Mesothelial cell of epicardium (in vitro differentiated cells): ENCODE measurements at places on chromosomes 6 and 20.
A peak's percentile ranks its signal among the peaks of the same experiment; 100 is the strongest.

DNA sequence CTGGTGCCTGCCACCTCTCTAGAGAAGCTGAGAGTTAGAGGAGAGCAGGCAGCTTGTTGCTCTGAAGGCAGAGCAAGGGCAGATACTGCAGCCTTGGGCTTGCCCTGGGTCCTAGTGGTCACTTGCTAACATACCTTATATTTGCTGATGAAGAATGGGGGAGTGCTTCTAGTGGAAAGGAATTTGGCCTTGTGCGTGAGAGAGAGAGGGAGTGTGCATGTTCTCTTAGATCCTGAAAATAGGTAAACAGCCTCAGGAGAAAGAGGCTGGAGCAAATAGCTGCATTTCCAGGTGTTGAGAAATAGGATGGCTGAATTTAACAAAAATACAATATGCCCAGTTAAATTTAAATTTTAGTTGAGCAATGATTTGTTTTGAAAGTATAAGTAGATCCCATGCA lies 724.5 kb upstream of the FLRT3 start:
- no peaks in the 10 kb centered on the region for H3K36me3 ChIP-seq
- H3K27me3 ChIP-seq: no peaks in the 10 kb centered on the region
- no peak overlapping the region for H3K4me3 ChIP-seq
- peak overlapping the region; percentile 45 for H3K27ac ChIP-seq

DNA sequence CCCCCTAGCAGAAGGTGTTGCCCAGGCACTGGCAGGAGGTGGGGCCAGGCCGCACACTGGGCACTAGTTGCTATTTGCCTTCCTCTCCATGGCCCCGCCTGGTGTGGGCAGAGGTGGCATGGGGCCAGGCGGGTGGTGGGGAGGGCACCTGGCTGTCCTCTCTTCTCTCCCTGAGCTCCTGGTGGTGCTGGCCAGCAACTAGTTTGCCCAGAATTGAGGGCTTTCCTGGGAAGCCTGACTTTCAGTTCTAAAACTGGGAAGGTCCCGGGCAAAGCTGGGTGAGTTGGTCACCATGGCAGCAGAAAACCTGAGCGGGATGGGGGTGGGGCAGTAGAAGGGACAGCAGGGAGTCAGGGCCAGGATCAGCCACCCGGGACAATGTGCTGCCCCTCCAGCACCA lies 48.2 kb downstream of the RBM38 start:
- H3K4me1 ChIP-seq: peaks cover 17% of the 10 kb centered on the region
- no peak overlapping the region for H3K4me3 ChIP-seq
- H3K27ac ChIP-seq: no peak overlapping the region

GRCh38 chr6:139161169-139161568 lies 26.3 kb downstream of the HECA start:
- H3K36me3 ChIP-seq: peaks cover 8% of the 10 kb centered on the region
- H3K4me1 ChIP-seq: peaks cover 16% of the 10 kb centered on the region
- H3K4me3 ChIP-seq: no peak overlapping the region
- DNase-seq: no peak
- no peak overlapping the region for H3K27ac ChIP-seq

- peaks cover 31% of the 10 kb centered on the region for H3K27me3 ChIP-seq
- H3K27ac ChIP-seq: peak overlapping the region; percentile 47
- H3K36me3 ChIP-seq: no peaks in the 10 kb centered on the region
- peak; percentile 33 for DNase-seq
Measured at GRCh38 chr20:58141971-58142842, 86.2 kb downstream of the ANKRD60 start.

GRCh38 chr6:71490876-71491275 lies 202.3 kb downstream of the OGFRL1 start:
- DNase-seq: no peak
- no peaks in the 10 kb centered on the region for H3K36me3 ChIP-seq
- H3K27me3 ChIP-seq: no peaks in the 10 kb centered on the region
- peak overlapping the region; percentile 50 for H3K27ac ChIP-seq

GRCh38 chr6:94670017-94670416 lies 907.3 kb upstream of the MANEA start:
- H3K4me1 ChIP-seq: no peaks in the 10 kb centered on the region
- H3K4me3 ChIP-seq: no peak overlapping the region
- no peaks in the 10 kb centered on the region for H3K27me3 ChIP-seq
- no peak overlapping the region for H3K27ac ChIP-seq
- no peak for DNase-seq

DNA sequence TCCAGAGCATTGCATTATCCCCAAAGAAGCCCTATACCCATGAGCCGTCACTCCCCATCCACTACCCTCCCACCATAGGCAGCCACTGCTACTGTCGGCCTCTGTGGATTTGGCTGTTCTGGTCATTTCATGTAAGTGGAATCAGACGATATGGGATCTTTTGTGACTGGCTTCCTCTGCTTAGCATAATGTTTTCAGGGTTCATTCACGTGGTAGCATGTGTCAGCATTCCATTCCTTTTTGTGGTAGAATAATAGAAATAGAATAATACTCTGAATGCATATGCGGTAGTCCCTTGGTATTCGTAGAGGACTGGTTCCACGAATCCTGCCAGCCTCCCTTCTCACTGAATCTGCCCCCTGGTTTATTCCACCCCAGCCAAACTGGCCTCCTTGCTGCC lies 402.6 kb upstream of the SULF2 start:
- no peaks in the 10 kb centered on the region for H3K36me3 ChIP-seq
- DNase-seq: no peak
- H3K27ac ChIP-seq: no peak overlapping the region
- peaks cover 24% of the 10 kb centered on the region for H3K4me1 ChIP-seq
- peaks cover 2% of the 10 kb centered on the region for H3K27me3 ChIP-seq
- no peak overlapping the region for H3K4me3 ChIP-seq

GRCh38 chr6:78947962-78948361 lies 80.6 kb downstream of the IRAK1BP1 start:
- no peaks in the 10 kb centered on the region for H3K27me3 ChIP-seq
- no peak for DNase-seq
- H3K4me1 ChIP-seq: peaks cover 2% of the 10 kb centered on the region
- H3K27ac ChIP-seq: no peak overlapping the region

DNA sequence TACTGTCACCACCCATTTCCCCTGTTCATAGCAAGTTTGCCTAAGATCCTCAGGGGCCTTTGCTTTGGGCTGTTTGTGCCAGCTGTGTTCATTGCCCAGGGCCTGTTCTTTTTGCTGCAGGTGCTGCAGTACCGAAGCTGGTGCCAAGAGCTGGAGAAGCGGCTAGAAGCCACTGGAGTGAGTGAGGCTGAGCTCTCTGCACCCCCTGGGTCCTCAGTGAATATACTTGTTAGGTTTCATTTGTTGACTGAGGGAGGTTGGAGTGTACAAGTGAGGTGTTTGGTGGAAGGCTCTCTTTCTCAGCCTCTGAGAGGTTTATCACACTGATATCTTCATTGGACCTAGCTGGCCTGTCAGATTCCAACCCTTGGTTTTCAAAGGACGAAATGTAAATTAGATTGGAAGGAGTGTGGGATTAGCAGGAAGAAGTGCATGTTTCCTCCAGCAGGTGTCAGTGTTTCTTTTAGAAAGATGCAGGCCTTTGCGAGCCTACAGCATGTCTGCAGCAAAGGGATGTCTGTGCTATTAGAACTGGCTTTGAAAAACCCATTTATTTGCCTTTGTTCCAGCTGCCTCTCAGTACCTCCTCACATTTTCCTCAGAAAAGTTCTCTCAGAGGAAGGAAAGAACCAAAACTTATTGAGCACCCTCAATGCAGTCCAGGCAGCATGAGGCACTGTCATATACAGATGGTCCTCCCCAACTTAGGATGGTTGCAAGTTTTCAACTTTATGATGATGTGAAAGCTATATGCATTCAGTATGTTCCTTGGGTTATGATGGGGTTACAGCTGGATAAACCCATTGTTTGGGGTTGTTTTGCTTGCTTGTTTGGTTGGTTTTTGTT lies 8.3 kb downstream of the CEP250 start:
- DNase-seq: no peak
- no peak overlapping the region for H3K27ac ChIP-seq
- peaks cover 19% of the 10 kb centered on the region for H3K36me3 ChIP-seq
- H3K27me3 ChIP-seq: no peaks in the 10 kb centered on the region
- peaks cover 12% of the 10 kb centered on the region for H3K4me1 ChIP-seq

DNA sequence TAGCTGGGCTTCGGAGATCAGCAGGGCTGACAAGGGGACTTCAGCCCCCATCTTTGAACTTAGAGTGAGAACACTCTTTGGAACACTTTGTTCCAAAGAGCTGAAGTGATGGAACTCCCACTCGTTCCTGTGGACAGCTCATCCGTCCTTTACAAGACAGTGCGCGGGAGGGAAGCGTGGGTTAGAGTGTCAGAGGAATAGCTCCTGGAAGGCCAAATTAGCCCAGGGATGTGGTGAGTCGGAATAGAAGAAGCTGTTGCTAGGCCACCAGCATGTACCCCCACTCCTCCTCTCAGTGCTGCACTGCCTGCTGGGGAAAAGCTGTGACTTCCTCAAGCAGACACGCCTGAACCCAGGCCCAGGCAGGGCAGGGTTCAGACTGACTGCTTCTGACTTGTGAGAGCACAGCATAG lies 1.7 kb downstream of the SDCBP2 start:
- no peak overlapping the region for H3K4me3 ChIP-seq
- H3K36me3 ChIP-seq: no peaks in the 10 kb centered on the region
- H3K4me1 ChIP-seq: peaks cover 12% of the 10 kb centered on the region
- DNase-seq: no peak
- peaks cover under 1% of the 10 kb centered on the region for H3K27me3 ChIP-seq

DNA sequence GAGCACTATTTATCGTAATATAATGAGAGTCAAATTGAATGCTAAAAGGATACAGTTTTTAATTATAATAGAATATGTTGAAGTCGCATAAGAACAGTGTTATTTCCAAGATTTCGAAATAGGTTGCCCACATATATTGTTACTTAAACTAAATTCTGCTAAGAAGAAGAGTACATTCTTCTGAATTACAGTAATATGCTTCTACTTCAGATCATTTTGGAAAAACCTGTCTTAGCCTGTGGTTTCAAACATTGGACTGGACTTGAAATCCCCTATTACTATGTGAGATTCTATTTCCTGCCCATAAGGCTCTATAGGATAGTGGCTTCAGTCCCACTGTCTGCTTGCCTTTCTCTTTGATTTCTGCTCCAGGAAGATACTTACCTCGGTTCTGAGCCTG lies 137.2 kb downstream of the B3GAT2 start:
- no peak overlapping the region for H3K4me3 ChIP-seq
- peaks cover 5% of the 10 kb centered on the region for H3K36me3 ChIP-seq
- no peak overlapping the region for H3K27ac ChIP-seq
- no peak for DNase-seq

DNA sequence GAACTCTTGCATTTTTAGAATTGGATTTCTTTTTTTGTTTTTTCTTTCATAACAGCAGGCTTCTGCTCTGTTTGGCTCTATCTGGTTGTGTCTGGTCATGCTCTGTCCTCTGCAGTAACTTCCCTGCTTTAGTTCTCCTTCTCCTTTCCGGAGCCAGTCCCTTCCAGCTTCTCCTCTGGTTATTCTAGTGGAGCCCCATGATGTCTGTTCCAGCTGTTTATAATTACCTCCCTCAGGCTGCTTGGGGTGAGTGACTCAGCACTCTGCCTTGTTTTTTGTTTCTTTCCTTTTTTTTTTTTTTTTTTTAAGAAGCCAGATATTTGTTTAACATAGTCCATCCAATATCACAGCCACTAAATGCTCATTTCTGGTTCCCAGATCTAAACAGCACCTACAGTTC lies 409.6 kb downstream of the MAFB start:
- no peak overlapping the region for H3K4me3 ChIP-seq
- H3K4me1 ChIP-seq: peaks cover 73% of the 10 kb centered on the region
- DNase-seq: no peak
- peak overlapping the region; percentile 14 for H3K27ac ChIP-seq
- H3K36me3 ChIP-seq: no peaks in the 10 kb centered on the region
- no peaks in the 10 kb centered on the region for H3K27me3 ChIP-seq

GRCh38 chr6:57222743-57223077 lies 603 bp upstream of the RAB23 start:
- peak overlapping the region; percentile 99 for H3K4me3 ChIP-seq
- DNase-seq: no peak
- peaks cover 14% of the 10 kb centered on the region for H3K36me3 ChIP-seq

DNA sequence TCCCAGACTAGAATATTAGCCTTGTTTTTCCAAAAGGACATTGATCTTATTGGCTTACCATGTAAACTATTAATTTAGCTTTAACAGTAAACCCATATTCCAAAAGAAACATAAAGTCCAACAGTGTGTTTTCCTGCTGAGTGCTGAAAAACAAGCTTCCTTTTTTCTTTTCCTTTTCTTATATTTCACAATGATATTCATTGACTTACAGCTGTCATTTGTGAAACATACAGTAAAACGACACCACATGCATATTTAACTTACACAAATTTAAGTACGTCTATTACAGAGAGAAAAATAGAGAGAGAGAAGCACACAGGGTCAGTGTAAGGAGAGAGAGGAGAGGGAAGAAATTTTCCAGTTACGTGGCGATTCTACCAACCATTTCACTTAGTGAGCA lies 543.9 kb upstream of the JARID2 start:
- no peaks in the 10 kb centered on the region for H3K27me3 ChIP-seq
- H3K4me1 ChIP-seq: peaks cover 12% of the 10 kb centered on the region
- no peak overlapping the region for H3K4me3 ChIP-seq
- H3K36me3 ChIP-seq: no peaks in the 10 kb centered on the region
- DNase-seq: no peak

DNA sequence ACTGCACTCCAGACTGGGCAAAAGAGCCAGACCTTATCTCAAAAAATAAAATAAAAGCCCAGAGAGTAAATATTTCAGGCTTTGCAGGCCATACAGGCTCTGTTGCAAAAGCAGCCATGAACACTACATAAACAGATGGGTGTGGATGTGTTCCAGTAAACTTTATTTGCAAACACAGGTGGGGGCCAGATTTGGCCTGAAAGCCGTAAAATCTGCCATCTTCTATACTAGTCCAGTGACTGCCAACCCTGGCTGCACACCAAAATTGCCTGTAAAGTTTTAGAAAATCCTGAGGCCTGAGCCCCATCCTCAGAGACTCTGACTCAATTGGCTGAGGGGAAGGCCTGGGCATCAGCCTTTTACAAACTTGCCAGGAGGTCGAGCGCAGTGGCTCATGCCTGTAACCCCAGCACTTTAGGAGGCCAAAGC lies 103.6 kb downstream of the ZMYND8 start:
- peaks cover 34% of the 10 kb centered on the region for H3K36me3 ChIP-seq
- DNase-seq: no peak
- peak overlapping the region; percentile 53 for H3K27ac ChIP-seq
- H3K4me1 ChIP-seq: no peaks in the 10 kb centered on the region

DNA sequence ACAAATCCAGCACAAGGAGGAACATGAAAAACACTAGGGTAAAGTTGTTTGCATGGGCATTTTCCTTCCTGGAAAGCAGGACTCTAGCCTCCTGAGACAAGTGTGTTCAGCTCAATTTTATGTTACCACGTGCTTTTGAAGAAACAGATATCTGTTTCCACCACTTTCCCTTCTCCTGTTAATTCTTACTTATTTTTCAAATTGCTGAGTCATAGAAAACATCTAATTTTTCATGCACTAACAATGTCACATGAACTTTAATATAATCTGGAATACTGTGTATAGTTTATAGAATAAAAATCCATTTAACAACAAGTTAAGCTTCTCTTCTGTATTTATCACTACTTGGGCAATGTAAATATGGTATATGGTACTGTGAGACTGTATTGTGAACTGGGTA lies 174.2 kb downstream of the ISM1 start:
- no peak overlapping the region for H3K27ac ChIP-seq
- H3K36me3 ChIP-seq: peaks cover 11% of the 10 kb centered on the region
- DNase-seq: no peak
- peaks cover 14% of the 10 kb centered on the region for H3K4me1 ChIP-seq
- no peak overlapping the region for H3K4me3 ChIP-seq
- no peaks in the 10 kb centered on the region for H3K27me3 ChIP-seq

GRCh38 chr20:29876911-29877285 lies 1380.6 kb upstream of the DEFB115 start:
- H3K4me3 ChIP-seq: no peak overlapping the region
- H3K27ac ChIP-seq: no peak overlapping the region
- peak; percentile 38 for DNase-seq
- H3K36me3 ChIP-seq: peaks cover 16% of the 10 kb centered on the region
- H3K27me3 ChIP-seq: no peaks in the 10 kb centered on the region
